CD14-positive monocyte (primary cell): ENCODE measurements at places on chromosomes 6 and 20.

DNA sequence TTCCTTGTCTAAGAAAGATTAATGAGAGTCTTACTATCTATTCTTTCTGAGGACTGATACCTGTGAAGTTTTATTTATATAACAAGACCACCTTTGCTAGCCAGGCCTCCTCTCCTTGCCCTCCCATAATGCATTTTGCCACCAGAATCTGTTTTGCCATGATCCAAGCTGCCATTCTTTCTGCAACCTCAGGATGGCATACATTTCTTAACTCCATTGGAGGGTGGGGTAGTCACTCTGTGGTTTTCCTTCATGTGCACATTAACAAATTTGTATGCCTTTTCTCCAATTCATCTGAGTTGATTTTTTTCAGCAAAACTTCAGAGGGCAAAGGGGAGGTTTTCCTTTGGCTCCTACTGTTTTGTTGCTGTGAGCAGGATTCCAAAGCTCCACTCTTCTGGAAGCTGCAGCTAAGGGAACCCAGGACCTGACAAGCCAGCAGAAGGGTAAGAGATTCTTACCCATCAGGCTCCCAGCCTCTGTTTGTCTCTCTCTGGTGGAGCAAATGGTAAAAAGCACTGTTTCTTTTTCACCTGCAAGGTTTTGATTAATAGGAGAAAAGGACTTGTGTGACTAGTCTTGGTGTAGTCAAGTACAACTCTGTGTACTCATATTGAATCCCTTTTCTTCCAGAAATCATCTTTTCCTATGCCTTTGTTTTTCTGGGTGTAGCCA, 26.2 kb upstream of the ENPP4 start:
- no peak for DNase-seq

- DNase-seq: no peak
These were observed 34.0 kb downstream of the NCOA6 start for GRCh38 chr20:34791289-34792020.

DNA sequence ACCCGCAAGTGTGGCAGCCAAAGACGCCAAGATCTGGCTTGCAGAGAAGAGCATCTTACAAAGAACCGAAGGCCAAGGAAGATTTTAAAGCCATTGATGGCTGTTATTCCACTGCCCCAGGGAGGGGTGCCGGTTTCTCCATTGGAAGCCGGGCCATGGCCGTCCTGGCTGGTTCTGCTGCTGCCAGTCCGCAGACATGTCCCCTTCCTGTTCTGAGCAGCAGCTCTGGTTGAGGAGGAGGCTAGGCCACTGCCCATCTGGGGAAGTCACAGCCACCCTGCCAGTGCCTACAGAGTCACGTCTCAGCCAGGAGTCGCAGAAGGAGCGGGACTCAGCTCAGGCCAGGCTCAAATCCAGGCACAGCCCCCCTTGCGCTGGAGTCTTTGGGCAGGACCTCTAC, 42.6 kb upstream of the MRGBP start:
- DNase-seq: no peak

GRCh38 chr6:113671421-113671820, 185.7 kb upstream of the MARCKS start:
- peak; percentile 51 for DNase-seq

DNA sequence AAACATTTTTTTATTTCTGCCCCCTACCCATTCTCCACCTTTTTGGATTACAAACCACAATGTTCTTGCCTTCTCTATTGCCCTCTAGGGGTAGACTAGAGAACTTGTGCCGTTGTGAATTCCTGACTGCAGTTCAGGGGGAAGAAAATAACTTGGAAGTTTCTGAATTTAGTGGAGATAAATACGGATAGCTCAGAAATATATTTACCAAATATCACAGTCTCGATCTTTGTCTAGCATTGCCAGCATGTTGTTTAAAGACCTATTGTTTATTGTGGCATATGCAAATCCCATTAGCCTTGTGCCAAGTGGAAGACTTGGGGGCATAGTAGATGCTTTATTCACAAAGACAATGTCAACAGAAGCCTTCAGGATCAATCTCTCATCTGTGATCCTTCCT, 154.1 kb upstream of the MMS22L start:
- DNase-seq: no peak

DNA sequence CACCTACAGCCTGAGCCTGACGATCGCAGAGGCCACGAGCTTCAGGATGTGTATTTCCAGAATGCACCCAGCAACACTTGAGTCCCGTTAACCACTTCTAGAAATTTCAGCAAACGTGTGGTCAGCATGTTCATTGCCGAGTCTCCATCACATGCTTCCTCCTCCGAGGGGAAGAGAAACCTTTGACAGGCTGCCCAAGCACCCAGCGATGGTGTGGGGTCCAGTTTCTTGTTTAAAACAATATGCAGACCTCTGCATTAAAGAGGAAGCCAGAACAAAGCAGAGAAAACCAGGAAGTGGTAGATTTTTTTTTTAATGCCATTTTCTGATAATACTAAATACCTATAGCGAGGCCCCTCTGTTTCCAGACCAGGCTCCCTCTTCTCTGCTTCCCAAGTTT, 71.9 kb downstream of the GNAS-AS1 start:
- no peak for DNase-seq

- DNase-seq: no peak
These were observed 171.4 kb downstream of the COL9A1 start for GRCh38 chr6:70131528-70131927.

GRCh38 chr6:56246541-56246880, 869 bp downstream of the COL21A1 start:
- DNase-seq: no peak

- DNase-seq: no peak
These were observed 113.9 kb downstream of the HFE start for GRCh38 chr6:26200918-26201721.

DNA sequence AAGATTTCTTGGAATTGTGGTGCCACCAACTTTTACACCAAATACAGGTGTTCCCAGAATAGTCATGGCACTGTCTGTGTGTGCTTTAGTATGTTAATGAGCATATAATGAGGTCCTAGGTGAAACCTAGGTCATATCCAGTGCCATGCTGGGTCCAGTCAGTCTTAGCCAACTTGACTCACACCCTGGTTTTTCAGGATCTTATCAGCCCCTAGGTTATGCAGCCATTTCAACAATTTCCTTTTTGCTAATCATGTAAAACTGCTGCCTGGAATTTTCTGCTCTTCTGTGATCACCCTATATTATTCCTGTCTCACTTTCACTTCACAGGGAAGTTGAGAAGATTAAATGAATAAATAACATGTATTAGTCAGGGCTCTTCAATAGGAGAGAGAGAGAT, 23.7 kb downstream of the SDHAF4 start:
- DNase-seq: no peak

- no peak for DNase-seq
These were observed 547 bp downstream of the SAMD5 start for GRCh38 chr6:147508866-147509608.

DNA sequence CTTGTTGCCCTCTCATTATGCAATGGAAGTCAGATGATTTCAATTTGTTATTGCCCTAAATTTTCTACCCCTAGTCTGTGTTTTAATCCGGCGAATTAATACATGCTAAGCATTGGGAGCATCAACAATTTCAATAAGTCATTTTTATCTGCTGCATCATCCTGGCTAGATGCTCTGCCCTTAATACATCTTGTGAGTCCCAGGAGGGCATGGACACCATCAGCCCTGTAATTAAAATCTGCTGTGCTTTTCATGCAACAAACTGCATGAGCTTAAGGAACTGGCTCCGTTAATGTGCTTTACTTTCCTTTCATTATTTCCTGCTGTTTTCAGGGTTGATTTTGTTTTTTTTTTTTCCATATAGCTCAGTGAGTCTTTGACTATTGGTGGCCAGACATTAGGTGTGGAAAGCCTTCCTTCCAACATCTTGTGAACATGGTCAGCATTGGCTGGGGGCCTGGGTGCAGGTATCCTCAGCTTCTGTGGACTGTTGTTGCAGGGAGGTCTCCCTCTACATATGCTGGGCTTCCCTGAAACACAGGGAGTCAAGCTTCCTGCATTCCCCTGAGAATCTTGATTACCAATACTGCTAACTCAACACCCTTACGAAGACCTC, 8.5 kb upstream of the PBOV1 start:
- no peak for DNase-seq

DNA sequence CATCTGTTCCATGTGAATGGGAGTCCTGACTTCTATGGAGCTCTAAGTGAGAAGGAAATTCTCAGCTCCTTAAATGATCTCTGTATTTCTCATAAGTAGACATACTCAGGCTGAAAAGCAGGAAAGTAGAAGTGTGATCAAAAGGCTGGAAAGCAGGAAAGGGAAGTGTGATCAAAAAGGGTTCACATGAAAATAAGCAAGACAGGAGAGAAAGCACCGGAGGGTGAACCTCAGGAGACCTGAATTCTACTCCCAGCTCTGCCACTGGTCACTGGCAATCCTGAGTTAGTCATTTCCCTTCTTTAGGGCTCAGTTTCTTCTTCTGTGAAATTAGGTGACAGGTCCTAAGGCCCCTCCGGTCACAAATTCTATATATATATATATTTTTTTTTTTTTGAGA, 55.5 kb upstream of the TRERF1 start:
- DNase-seq: no peak

DNA sequence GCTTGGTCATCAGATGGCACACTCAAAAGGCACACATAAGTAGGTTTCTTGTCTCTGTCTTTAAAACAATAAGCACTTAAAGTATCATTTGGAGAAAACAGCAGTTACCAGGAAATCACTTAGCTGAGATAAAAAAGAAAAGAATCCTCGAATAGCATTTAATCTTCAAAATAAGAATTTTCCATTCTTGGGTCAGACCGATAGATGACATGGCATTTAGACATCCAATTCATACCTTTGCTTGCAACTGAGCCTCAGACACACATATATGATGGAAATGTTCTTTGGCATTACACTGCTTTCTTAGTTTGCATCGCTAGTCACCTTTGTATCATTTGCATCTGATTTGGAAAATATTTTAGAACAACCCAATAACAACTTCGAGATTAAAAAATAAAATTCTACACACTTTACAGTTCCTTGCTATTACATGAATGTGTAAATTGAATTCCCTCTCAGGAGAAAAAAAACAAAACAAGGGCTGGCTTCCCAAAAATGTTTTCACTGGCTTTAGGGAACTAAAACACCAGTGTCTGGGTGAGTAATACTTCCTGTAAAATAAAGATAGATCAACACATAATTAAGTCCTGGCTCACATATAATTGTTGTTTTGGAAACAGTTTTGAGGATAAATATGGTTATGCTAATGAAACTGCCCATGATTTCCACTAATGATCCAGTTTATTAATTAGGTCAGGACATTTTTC, 1.3 kb upstream of the RNF217 start:
- peak; percentile 16 for DNase-seq

DNA sequence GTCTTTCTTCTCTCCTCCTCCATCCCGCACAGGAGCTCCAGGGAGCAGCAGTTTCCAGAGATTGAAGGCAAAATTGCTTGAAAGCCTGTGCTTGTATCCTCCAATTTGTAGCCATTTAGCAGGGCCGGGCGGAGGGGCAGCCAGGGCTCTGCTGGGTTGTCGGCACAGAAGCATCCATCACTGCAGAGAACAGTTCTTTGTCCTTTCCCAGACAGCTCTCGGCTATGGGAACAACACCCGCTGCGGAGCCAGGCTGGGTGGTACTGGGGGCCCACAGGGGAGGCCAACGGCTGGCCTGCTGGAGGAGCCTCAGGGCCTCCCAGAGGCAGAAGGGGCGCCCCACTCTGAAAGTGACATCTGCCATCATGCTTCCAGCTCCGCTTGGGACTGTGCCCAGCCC, 7.8 kb downstream of the HRH3 start:
- no peak for DNase-seq

GRCh38 chr6:105561486-105561885, 158.6 kb upstream of the PREP start:
- DNase-seq: peak; percentile 39

- DNase-seq: no peak
These were observed 55.0 kb upstream of the PLCB1 start for GRCh38 chr20:8077137-8077466.

DNA sequence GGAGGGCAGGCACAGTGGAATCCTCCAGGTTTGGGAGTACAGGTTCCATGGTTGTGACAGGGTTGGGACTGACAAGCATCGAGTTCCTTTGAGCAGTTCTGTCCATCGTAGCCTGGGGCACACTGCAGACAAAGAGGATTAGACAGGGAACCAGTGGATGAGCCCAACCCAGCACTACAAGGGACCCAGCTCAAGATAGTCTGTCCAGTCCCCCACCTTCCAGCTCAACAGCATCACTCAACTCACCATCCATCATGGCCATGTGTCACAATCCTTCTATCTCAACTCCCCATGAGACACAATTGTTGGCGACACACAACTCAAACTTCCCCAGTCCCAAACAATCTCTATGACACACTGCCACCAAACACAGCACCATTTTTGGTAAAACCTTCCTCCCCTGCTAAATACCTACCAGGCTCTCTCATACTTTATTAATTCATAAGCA, 11.8 kb upstream of the GPSM3 start:
- no peak for DNase-seq

DNA sequence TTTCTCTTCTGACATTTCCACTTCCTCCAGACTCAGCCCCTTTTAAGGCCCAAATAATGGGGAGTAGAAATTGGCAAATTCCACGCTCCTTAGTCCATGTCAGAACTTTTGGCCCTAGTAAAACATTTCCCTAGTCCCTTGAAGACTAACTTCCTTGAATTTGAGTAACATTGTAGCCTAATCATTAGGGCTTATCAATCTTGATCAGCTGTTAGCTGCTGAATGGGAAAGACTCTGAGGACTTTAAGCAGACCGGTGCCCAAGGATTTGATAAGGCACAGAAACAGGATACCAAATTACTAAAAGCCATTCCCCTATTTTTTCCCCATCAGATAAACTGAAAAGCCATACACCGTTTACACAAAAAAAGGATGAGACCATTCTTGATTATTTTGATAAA, 37.0 kb upstream of the ECI2 start:
- no peak for DNase-seq

DNA sequence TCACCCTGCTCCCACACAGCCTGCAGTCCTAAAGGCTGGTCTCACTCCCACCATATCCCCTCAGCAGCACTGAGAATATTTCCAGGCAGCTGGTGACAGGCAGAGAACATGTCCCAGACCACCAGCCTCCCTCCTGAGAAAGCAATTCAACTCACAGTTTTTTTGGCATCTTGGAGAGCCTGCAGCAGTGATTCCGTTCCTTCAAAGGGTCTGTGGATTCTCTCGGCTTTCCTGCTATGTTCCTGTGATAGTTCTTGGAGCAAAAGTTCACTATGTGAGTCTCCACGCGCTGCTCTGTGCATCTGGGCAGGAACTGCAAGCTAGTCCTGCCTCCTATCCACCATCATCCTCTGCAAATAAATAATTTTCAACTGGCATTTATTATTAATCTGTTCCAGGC, 448.3 kb upstream of the HSF2 start:
- no peak for DNase-seq

GRCh38 chr6:114435985-114436384, 93.2 kb upstream of the HS3ST5 start:
- no peak for DNase-seq

- DNase-seq: no peak
These were observed 372.9 kb downstream of the PREX1 start for GRCh38 chr20:48454671-48455490.
